ENCODE measurements at places on chromosomes 3 and 15.

- no peak for DNase-seq
Measured at GRCh38 chr15:39553947-39554693, 26.8 kb upstream of the THBS1 start.

DNA sequence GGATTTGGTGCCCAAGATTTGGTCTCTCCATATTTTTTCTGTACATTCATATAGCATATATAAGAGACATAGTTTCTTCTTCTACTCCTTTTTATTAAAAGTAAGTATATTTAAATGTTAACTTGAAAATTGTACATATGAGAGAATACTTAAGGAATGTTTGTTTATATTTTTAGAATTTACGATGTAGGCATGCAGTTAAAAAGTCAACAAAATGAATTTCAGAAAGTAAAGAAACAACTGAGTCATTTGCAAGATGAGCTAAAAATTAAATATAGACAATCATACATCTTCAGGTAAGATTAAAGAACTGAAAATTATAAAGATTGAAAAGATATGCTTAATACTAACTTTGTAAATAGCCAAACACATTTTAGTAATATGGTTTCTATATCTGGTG, 94.2 kb downstream of the LEKR1 start:
- DNase-seq: no peak

- peak; percentile 100 for DNase-seq
Measured at GRCh38 chr3:9396301-9396631, 1.1 kb upstream of the SETD5 start.

- no peak for DNase-seq
Measured at GRCh38 chr15:66897416-66897815, 168.0 kb upstream of the SMAD3 start.

- DNase-seq: peak; percentile 72
Measured at GRCh38 chr3:196969660-196970546, 1.3 kb upstream of the PIGZ start.

DNA sequence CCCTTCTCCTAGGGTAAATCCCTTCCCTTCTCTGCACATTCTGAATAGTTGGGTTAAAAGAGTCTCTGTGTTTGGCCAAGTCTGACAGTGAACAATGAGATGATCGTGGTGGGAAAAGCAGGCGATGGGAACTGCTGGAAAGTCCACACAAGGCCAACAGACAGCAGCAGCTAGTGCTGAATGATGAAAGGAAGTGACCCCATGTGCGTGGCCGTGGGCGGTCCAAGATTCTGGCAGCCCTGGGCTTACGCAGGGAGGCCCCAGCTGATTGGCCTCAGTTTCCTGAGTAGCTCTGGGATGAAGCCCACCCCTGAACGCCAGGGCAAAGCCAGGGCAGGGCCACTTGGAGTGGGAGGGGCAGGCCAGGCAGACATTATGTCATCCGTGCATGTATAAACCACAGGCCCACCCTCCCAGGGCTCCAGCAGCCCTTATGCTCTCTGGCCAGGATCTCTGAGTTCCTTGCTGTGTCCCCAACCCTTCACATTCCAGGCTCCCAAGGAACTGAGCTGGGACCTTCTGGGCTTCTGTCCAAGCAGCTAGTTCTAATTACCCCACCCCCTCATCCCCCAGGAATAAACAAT, 57.8 kb downstream of the CDC25A start:
- DNase-seq: no peak

DNA sequence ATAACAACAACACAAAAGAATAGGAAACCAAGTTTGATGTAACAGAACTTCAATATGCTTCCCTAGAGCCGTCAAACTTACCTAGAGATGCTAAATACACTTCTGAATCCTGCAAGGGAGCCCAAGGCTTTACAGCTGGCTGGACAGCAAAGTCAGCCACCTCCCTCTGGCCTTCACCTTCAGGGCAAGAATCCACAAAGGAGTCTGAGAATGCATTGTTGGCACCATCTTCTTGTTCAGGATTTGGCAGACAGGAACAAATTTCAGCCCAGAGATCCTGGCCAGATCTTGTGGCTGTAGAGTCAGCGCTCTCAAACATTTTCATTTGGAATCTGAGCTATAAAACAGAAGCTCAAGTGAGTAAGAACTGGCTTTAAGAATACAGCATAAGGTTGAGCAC, 2.2 kb downstream of the CCDC32 start:
- no peak for DNase-seq

GRCh38 chr3:41592753-41593510, 369.0 kb downstream of the ULK4 start:
- no peak for DNase-seq

DNA sequence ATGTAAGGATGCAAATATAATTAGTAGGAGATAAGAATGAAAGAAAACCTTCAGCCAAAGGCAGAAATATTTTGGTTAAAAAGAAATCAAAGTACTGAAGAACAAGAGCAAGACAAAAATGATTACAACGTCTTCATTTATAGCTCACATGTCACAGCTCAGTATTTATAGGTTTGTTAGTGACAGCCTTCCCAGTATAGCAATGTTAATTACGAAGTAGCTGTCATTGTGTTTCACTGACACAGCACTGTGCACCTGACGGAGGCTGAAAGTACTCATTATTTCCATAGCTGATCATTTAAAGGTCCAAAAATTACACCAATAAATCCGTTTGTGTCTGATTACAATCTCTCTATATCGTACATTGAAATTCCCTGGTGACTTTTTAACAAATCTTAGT, 561 bp upstream of the OSTN start:
- no peak for DNase-seq

GRCh38 chr3:108292905-108293328, 3.4 kb upstream of the HHLA2 start:
- DNase-seq: no peak

DNA sequence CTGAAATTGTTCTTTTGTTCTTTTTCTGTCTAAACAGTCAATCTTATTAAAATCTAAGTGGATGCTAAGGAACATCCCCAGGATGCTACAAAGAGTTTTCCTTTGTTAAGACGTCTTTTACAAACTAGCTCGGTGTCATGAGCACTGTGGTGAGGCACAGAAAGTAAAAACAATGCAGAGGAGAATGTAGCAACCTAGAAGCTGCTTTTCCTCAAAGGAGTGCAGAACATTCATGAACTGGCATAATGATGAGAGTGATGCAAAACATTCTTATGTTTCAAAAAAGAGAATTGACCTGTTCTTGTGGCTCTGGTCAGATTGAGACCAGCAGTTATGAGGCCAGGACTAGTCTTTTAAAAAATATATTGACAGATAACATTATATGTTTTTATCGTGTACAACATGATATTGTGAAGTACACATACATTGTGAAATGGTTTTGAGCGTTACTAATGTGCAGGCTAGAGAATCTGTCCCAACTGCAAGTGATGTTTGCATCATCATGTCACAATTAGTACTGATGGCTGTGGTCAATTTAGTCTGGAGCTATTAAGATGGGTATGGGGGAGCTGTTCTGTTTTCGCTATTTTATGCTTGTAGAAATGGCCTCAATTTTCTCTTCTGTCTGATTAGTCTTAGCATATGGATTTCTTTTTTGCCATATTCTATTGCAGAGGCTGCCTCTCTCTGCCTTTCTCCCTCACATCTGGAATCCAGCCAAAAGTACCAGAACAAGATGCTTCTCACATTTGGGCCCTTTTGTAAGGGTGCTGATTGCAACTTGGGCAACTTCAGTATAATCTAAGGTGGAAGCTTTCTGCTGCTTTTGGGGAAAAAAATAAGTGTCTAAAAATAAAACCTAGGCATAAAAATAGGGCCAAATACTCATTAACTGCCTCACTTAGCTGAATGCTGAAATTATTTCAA, 50.2 kb downstream of the HHLA2 start:
- DNase-seq: no peak

DNA sequence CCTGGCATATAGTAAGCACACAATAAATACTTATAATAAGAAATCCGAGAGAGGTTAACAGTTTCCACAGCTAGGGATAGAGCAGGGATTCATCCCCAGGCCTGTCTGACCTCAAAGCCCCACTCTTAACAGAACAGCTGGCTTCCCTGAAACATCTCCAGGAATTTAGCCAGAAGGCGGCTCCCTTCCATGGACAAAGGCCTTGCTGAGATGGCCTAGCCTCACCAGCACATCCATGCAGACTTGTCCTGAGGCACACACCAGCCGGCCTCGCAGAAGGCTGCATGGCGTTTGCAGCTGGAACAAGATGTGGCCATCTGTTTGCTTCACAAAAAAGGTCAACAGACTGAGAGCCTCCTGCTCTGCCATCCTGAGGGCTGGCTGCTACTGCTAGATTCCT, 245.4 kb downstream of the SLCO3A1 start:
- DNase-seq: no peak

GRCh38 chr3:43638594-43639447, 17.0 kb upstream of the ANO10 start:
- DNase-seq: peak; percentile 73

- DNase-seq: no peak
Measured at GRCh38 chr15:41666353-41666920, 6.2 kb downstream of the MGA start.

DNA sequence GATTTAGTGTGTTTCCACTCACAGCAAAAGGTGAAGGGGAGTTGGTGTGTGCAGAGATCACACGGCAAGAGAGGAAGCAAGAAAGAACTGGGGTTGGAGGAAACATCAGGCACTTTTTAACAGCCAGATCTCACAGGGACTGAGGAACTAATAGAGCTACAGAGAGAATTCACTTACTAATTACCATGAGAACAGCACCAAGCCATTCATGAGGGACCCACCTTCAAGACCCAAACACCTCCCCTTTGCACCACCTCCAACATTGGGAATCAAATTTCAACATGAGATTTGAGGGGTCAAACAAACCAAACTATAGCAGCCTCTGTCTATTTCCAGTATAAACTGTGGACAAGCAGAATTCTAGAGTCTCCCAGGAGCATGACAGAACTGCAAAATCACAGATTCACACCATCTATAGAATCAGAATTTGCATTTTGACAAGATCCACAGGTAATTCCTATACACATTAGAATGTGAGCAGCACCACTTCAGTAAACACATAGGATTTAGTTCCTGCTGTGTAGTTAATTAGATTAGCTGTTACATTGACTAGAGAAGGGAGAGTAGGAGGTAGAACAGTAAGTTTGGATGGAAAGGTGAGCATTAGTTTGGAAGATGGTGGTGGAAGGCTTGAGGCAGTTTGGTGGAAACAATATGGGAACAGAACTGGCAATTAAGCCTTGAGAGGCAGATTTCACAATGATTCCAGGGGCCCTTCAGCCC, 311.7 kb downstream of the NSUN3 start:
- no peak for DNase-seq

DNA sequence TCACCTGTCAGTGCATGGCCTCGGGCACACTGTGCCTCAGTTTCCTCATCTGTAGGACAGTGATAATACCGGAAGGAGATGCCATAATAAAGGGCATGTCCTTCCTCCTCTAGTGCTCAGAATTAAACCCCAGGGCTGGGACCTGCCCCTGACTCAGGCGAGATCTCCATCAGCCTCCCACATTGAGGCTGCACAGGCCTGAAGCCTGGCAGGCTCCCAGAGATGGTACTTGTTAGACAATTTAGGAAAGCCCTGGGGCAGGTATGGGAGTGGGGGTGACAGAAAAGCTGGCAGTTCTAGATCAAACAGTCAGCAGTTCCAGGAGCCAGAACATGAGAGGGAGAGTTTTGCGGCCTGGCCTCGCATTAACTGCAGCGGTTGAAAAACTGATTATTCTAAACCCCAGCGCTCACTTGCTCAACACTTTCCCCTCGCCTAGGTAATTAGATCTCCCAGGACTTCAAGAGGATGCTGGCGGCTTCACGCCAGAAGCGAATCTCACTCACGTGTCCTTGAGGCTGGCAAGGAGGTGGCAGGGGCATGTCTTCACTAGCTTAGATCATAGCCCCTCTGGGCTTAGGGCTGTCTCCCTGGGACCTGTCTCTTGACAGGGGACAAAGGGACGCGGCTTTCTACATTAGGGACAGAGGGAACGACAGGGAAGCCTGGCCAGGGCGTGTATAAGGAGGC, 73.1 kb downstream of the ATP2B2 start:
- no peak for DNase-seq

DNA sequence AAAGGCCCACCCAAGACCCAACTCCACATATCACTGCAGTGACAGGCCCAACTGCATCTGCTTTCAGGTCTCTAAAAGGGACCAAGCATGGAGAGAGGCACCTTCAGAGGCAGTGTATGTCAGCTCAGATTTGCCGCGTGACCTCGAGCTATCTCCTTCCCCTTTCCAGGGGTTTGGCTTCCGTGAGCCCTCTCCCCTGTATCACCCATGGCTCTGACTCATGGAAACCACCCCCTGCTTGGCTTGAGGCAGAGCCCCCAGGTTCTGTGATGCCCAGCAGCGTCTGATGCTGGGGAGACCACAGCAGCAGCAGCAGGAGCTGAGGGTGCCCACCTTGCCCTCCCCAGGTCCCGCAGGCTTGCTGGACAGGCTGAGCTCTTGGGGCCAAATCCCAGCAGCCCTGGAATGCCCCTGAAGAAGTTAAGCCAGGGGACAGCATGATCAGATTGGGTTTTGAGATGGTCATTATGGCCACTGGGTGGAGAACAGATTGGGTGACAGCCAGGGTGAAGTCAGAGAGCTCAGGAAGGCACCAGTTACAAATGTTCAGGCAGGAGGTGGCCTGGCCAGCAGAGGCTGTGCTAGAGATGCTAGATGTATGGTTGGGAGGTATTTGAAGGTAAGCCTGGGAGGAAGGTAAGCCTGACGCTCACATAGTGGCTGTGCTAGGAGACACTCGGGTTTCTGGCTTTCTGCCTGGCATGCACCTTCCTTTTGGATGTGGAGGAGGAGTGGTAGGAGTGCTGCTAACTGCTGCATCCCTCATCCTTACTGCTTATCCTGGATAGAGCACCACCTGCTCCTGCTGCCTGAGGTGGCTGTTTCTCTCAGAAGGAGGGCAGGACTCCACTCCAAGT, 42.9 kb downstream of the FGD5 start:
- no peak for DNase-seq

DNA sequence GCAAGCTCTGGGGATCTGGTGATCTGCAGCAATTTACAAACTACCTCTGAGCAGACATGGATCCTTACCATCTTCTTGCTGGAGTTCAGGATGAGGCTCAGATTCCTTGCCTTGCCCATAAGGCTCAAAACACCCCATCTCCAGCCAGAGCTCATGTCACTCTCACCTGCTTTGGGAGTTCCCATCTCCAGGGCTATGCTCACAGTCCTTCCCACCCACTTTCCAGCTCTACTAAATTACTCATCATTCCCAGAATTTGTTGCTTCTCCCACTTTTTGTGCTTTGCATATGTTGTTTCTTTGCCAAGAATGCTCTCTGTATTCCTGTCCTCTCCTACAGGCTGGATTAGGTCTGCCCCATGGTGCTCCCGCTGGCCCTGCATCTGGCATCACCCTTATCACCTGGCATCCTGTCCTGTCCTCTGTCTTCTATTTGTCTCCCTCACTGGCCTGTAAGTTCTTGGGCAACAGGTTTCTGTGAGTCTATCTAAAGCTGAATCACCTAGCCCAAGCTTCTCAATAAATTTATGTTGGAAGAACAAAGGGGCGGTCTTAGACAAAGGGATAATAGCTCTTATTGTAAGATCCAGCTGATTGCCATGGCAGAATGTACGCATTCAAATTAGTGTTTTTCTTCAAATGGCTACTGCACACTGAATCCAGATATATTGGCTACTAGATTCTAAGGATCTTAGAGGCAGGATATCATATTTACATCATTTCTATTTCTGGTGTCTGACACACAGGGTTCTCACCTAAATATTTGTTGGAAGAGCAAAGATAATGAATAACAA, 179.2 kb downstream of the CLSTN2 start:
- DNase-seq: no peak

Measured in OCI-M1 (cell line).